ENCODE measurements at places on chromosomes 7 and 10.

GRCh38 chr10:67506083-67506756 is 189.8 kb downstream of the CTNNA3 start:
- no peak for DNase-seq

GRCh38 chr7:139576179-139576973 is 52.9 kb downstream of the CLEC2L start:
- DNase-seq: no peak

DNA sequence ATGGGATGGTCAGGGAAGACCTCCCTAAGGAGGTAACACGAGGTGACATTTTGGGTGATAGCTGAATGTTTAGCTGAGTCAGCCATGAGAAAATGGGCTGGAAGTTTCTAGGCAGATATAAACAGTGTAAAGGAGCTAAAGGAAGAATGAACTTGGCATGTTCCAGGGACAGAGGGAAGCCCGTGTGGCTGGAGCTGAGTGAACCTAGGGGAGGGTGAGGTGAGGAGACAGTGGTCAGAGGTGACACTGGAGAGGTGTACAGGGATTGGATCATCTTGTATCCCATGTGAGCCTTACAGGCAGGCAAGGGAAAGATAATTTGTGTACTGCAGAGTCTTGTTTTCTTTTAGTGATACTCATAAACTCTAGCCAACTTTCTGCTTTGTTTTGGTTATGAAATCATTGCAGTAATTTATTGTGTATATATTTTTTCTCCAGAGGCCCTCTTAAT is 1.8 kb downstream of the STARD3NL start:
- DNase-seq: no peak

GRCh38 chr10:84098667-84099066 is 40.6 kb upstream of the GHITM start:
- no peak for DNase-seq

- DNase-seq: no peak
These were observed 294.2 kb downstream of the IPMK start for GRCh38 chr10:57973451-57973850.
